ENCODE measurements at places on chromosomes 6 and 20.
A peak's percentile ranks its signal among the peaks of the same experiment; 100 is the strongest.

DNA sequence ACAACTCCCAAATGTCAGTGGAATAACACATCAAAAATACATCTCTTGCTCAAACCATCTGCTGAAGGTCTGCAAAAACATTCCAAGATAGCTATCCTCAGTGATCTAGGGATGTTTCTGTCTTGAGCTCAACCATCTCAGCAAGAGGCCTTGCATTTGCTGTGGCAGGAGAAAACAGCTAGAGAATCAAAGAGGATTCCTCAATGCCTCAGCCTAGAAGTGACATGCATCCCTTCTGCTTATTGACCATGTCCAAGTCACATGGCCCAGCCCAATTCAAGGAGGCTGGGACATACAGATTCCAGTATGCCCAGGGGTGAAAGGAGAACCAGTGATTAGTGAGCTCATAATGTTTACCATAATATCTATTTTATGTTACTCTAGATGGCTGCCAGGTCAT, 269.5 kb downstream of the PLCB1 start:
- no peak for DNase-seq

GRCh38 chr20:41304002-41304401, 13.5 kb downstream of the ZHX3 start:
- DNase-seq = peak; percentile 74

DNA sequence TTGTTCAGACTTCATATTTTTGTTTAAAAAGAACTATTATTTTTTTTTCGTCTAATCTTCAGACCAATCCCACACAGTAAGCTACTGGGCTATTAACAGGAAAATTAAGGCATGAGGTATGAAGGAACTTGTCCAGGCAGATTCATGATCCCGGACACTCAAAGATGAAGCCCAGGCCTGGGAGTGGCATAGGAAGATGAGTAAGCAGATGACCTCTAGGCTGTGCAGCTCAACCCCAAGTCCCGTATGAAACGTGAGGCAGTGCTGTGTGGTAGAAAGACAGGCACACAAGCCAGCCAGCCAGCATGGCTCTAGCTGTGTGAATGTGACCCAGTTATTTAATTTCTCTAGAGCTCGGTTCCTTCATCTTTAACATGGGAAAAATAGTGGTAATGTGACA, 231.9 kb downstream of the CLIC5 start:
- no peak for DNase-seq

DNA sequence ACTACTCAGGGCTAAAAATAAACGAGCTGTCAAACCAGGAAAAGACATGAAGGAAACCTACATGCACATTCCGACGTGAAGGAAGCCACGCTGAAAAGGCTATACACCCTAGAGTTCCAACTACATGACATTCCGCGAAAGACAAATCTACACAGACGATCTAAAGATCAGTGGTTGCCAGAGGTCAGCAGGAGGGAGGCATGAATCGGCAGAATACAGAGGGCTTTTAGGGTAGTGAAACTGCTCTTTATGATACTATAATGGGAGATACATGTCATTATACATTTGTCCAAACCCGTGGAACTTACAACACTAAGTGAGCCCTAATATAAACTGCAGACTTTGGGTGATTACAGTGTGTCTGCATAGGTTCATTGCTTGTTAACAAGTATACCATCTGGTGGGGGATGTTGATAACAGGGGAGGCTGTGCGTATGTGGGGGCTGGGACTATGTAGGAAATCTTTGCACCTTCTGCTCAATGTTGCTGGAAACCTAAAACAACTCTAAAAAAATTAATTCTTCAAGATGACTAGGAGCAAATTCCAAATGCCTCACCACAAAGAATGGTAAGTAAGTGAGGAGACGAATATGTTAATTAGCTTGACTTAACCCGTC, 132.2 kb upstream of the CDH4 start:
- DNase-seq = peak; percentile 78

- no peak for DNase-seq
Observed at GRCh38 chr6:126797981-126798380, 320.5 kb upstream of the RSPO3 start.

GRCh38 chr20:50872560-50873425, 58.4 kb downstream of the ADNP start:
- DNase-seq = no peak

GRCh38 chr20:22583773-22584521, 425 bp downstream of the FOXA2 start:
- no peak for DNase-seq

- peak; percentile 100 for DNase-seq
Observed at GRCh38 chr6:165184192-165184979, 125.0 kb downstream of the C6orf118 start.

DNA sequence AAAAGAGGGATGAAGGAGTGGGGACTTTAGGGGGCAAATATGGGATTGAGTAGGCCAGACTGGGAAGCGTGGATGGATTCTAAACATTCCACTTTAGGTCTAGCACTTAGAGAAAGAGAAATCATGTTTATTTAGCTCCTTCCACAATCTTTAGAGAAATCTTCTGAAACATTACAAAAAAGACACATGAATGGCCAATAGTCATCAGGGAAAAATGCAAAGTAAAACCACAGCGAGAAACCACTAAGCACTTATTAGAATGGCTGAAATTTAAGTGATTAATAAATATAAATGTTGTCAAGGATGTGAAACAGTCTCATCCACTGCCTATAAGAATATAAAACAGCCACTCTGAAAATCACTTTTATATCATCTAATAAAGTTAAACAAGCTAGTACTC, 46.9 kb downstream of the HLA-A start:
- DNase-seq = no peak

- no peak for DNase-seq
Observed at GRCh38 chr6:147007441-147007840, 196.8 kb upstream of the STXBP5 start.

- no peak for DNase-seq
Observed at GRCh38 chr6:53309901-53310300, 38.8 kb downstream of the ELOVL5 start.

DNA sequence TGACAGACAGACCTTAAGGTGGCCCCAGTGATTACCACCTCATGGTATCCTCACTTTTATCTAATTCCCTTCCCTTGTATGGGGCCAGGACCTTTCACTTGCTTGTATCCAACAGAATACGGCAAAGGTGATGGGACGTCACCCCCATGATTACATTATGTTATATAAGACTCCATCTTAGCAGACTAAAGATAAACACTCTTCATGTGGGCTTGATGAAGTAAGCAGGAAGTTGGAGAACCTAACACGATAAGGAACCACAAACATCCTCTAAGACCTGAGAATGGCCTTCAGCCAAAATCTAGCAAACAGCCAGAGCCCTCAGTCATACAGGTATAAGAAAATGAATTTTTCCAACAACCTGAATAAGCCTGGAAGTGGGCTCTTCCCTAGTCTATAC, 8.0 kb downstream of the SLC17A3 start:
- DNase-seq = peak; percentile 2

DNA sequence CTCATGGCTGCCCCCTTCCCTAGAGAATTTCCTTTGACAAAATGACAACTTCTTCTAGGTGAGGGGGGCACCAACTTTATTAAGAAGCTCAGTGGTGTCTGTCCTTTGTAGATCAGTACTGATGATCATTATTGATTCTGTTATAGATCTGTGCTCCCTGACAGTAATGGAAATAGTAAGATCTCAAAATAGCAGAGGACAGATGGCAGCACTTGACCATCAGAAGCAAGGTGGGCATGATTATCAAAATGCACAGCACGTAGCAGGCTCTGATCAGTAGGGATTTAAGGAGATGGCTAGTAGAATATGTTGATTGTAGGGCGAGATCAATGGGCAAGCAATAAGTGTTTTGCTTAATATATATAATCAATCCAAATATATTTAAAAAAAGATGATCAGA, 208.6 kb upstream of the HDDC2 start:
- DNase-seq = no peak

DNA sequence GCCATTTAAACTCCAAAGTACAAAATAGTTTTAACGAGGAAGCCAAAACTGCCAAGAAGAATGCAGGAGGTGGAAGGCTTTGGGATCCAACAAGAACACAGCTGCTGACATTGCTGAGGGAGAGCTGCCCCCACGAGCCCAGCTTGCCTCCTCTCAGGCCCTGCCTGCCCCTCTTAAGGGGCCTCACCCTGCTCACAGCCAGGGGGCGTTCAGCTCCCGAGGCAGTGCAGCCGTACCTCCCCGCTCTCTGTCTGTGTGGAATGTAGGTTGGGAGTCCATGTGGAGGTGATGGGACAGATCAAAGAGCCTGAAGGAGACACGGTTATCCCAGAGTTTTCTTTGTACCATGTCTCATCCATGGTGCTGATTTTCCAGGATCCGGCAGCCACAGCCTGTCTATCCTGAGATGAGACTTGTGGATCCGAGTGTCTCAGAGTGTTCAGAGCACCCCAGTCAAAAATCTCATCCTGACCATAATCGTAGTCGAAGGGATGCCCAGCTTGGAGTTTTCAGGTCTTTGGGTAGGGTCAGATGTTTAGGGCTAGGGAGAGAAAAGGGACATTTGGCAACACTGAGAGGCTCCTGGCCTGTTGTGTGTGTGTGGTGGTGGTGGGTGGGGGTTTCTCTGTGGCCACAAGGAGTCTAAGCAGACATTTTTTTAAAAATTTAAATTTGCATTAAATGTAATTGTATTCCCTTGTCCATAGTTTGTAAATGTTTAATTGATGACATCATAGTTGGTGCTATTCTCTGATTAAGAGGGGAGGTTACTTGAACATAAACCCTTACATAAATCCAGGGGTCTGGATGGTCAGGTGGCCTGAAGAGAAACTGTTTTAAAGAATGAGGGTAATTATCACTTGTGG, 111.4 kb upstream of the CLDN20 start:
- DNase-seq = no peak

DNA sequence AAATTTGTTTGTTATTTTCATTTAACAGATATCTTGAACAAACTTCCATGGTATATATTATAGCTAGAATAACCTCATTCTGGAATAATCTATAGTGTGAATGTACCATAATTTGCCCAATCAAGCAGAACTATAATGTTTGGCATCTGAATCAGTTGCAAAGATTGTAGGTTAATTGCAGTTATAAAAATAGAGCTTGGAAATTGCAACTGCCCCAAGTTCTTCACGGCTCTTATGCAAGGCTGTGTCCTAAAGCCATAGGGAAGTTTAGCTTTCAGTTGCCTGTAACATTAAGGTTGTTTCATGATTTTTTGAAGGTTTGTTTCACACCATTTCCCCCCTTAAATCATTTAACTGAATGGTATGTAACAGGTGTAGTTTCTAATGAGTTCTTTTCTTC, 19.4 kb downstream of the NQO2 start:
- DNase-seq = peak; percentile 21

- DNase-seq = no peak
Observed at GRCh38 chr6:4872841-4873240, 96.6 kb downstream of the CDYL start.

DNA sequence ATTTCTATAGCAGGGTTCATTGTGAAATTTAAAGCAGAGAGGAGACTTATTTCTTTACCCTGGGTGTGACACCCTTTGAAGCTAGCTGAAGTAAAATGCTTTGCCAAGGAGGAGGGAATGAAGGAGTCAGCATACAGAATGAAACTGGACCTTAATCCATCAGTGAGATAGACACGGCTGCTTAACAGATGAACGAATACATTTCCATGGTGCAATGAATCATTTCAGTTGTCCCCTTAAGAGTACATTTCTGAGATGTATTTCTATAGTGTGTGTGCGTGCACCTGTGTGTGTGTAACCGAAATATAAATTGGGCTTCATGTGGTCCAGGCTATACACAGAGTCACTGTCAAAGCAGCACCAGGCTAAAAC, 73.8 kb upstream of the CD93 start:
- DNase-seq = no peak

DNA sequence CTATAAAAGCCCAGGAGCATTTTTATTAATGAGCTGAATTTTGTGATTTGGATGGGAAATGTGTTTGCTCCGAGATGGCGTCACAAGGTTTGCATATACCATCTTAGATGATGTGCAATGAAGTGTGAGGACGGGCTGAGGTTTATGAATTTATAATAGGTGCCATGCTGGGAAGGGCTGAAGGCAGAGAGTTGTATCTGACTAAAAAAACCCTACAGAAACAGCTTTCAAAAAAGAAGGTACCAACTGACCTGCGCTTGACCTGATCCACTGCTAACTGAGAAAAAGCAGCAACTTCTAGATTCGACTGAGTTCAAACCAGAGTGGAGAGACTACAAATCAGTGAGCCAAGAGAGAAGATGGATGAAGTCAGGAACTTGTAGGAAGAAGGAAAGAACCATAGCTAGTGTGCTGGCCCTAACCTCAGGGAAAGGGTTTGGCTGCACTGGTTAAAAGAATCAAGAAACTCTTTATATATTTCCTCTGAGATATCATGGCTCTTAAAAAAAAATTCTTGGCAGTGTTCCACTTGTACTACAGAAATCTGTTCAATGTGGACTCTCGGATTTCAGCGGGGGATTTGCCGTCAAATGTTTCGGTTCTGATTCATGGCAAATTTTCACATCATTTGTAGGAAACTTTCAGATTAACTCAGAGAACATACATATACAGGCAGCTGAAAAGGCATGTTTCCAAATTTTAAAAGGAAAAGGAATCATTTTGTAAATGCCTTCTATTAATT, 56.5 kb upstream of the HDGFL1 start:
- no peak for DNase-seq

- no peak for DNase-seq
Observed at GRCh38 chr6:372336-372911, 19.1 kb upstream of the IRF4 start.

All from MV-4-11 (cell line).